H54 (cell line): ENCODE measurements at places on chromosomes 4 and X.

DNA sequence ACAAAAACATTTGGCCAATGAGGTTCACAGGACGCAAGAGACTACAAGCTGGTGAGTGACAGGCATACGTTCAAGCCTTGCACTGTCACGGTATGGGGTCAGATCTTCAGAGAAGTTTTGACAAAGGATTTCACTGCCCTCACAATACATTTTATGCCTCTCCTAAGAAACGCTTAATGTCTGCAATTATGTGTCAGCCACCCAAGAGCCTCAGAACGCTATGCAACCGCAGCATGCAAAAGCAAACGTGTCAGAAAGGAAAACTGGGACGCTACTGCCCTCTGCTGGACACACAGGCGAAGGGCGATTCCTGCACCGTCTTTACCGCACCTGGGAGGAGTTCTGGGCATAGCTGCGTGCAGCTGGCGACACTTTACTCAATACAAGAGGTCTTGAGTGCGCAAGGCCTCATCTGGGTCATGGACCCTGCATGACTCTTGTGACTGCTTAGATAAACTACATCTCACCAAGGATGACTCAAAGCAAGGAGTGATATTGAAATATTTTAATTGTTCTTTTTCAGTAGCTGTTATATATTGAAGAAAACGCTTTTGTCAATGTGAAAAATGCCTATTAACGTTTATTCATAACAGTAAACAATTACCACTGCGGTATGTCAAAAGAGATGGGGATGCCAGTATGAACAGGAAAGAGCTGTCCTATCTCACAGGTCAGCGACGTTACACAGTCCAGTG, 147.6 kb upstream of the FRG1 start:
- DNase-seq = peak; percentile 33

GRCh38 chr4:6265546-6265945, 4.1 kb upstream of the WFS1 start:
- no peak for DNase-seq

DNA sequence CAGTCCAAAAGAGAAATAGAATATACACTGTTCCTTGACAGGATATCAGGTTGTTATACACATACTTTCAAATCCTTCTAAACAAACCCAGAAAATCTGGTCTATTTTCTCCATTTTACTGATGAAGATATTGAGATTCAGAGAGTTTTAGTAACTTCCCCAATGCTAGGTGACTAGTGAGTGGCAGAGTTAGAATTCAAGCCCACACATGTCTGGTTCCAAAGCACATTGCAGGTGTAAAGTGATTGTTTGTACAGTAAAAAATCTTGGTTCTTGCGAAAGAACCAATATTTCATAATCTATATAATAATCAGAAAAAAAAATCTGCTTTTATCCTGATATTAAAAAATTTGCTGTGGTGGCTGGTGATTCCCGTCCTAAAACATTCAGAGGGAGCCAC, 39.5 kb upstream of the EMCN start:
- DNase-seq = no peak

- no peak for DNase-seq
Observed at GRCh38 chr4:71729856-71730255, 54.0 kb downstream of the GC start.

GRCh38 chrX:1391707-1392375, at the start of gene SLC25A6:
Gene SLC25A6 (minus strand): TSS chrX:1392113. CDS start chrX:1392009, 104 bp downstream.
- peak; percentile 80 for DNase-seq

DNA sequence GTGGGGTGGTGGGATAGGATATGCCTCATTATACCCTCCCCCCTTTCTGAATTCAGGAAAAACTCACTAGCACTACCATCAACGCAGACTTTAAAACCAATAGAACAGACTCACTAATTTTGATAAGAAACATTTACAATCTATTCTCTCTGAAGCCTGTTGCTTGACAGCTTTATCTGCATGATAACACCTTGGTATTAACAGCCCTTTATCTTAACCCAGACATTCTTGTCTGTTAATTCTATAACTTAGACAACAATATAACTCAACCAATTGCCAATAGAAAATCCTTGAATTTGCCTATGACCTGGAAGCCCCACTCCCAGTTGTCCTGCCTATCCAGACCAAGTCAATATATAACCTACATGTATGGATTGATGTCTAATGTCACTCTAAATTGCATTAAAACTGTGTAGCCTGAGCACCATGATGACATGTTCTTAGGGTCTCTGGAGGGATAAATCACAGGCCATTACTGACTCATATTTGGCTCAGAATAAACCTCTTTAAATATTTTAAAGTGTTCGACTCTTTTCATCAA, 1.5 kb upstream of the UGT2A3 start:
- no peak for DNase-seq

DNA sequence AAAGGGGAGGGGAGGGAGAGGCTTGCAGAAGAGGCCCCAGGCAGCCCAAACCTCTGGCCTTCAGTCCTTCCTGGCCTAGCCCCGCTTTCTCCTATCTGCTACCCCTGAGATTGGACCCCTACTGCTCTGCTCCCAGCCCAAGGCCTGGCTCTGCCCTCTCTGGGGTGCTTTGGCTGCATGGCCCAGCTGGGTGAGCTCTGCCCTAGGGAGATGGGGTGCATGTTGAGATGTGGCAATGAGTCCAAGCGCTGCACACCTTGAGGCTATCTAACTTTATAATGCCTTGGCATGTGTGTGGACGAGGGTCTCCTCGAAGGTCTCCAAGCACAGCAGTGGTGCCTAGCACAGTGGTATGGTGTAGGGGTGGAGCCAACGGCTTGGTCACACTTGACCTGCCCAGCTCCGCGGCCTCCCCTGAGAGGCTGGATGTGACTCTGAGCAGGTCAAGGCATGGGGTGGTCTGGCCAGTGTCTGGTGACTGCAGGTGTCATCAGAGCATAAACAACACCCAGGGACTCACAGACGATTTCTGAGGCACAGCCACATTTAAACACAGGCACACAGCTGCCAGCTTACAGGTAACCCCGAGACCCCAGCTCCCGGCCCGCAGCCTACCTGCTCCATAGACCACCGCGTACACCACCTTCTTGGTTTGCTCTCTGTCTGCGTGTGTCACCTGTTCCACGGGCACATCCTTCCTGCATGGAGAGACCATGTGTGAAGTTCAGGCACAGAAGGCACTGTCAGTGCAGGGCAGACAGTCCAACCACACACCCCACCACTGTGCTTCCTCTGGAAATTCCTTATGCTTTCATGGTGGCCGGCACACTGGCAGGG, 36.3 kb downstream of the NAT8L start:
- no peak for DNase-seq

DNA sequence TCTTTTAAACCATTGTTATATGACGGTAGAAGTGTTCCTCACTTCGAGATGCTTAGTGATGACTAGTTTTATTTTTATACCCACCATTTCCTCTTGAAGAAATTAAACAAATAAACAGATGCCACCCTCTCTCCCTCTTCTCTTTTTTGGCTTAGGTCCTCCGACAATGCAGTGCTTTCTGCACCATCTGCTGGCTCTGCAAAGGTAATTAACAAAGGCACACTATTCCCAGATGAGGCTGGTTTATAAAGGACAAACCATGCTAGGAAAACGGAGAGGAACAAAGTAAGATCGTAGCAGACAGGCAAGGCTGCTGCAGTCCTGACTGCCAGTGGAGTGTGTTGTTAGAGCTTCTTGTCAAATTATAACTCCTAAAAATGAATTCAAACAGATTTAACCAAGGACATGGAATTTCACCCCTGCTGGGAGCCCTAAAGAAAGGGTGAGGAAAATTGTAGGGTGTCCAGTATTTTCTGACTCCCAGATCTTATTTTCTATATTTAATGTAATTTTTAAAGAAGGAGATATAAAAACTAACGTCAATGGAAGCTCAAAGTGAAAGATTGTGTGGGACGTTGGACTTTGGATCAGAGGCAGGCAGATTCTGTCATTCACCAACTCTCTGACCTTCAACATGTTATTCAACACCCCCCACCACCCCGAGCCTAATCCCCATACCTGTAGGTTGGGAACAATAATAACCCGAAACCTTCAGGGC, 142.1 kb downstream of the CPEB2 start:
- no peak for DNase-seq

- DNase-seq = no peak
Observed at GRCh38 chr4:158080354-158080753, 92.5 kb downstream of the GASK1B start.

- no peak for DNase-seq
Observed at GRCh38 chrX:97416461-97416860, 532.8 kb downstream of the RPA4 start.

DNA sequence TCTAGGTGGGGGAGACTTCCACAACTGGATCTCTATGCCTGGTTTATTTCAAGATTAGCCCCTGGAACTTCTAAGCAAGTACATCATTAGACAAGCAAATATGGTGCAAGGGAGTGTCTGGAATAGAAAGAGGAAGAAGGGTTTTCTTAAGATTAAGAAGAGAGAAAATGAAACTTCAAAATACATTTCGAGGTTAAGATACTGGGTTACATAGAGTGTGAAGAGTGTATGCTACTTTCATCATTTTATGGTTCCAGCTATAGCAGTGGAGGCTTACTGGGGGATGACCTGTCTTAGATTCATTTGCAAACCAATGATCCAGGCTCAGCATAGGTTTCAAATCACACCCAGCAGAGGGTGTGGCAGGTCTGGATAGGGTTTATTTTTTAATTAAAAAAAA, 144.4 kb upstream of the GATB start:
- no peak for DNase-seq

- no peak for DNase-seq
Observed at GRCh38 chrX:8306291-8306925, 135.3 kb upstream of the VCX2 start.

DNA sequence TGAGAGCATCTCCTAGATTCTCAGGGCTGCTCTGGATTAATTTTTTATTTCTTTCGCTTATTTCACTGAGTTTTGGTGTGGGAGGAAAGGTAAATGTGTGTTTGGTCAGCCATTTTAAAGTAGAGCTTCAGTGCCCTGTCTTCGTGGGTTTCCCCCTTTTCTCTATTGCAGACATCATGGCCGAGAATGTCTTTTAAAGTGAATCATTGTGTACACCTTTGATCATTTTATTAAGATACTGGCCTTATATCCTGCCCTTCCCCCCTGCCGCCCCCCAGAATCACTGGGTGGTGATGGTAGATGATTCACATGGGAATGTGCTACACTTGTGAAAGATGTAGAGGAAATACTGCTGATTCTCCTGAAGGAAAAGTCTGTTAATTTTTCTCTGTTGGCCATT, 23.8 kb downstream of the CDKL5 start:
- no peak for DNase-seq

- DNase-seq = no peak
Observed at GRCh38 chrX:120023259-120023658, 54.2 kb downstream of the RHOXF2B start.

DNA sequence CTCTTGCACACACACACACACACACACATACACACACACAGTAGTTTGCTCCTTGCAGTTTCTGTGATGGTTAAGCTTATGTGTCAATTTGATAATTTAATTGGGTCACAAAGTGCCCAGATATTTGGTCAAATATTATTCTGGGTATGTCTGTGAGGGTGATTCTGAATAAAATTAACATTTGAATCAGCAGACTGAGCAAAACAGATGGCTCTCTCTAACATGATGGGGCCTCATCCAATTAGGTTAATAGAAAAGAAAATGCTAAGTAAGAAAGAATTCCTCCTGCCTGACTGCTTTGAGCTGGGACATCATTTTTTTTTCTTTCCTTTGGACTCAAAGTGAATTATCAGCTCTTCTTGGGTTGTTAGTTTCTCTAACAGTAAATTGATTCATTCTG, 191.2 kb upstream of the INTU start:
- DNase-seq = no peak

- no peak for DNase-seq
Observed at GRCh38 chr4:186405957-186406356, 140.0 kb downstream of the F11 start.

- no peak for DNase-seq
Observed at GRCh38 chr4:186249785-186250754, 15.9 kb upstream of the F11 start.

DNA sequence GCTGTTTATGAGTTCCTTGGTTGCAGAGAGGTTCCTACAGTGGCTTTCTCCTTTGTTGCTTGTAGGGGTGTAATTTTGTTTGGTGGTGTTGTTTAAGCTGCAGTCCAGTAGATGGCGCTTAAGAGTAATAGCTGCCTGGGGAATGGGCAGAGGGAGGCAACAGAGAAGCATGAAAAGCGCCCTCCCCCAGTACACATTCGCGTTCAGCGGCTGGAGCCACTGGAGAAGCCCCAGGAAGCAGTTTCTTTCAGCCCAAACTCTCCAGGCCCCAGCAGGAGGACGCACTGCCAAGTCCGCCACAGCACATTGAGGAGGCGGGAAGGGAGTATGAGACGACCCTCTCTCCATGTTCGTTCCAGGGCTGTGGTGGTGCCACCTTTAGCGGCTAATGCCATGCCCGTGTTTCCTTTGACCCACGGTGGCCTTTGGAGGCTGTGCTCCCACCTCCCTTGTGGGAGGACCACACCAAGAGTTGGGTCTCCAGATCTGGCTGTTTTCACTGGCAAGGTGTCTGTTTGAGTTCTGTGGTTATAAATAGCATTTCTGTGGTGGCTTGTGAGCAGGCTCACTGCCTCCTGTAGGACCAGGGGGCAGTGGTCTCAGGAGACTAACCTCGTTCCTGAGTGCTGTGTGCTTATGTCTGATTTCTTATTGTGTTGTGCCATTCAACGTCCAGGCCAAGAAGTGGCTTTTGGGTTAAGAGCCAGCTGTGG, 252.3 kb downstream of the ARHGAP10 start:
- DNase-seq = no peak

- no peak for DNase-seq
Observed at GRCh38 chrX:10759141-10759799, 138.9 kb upstream of the MID1 start.

- no peak for DNase-seq
Observed at GRCh38 chr4:158282252-158282651, 72.0 kb downstream of the TMEM144 start.

DNA sequence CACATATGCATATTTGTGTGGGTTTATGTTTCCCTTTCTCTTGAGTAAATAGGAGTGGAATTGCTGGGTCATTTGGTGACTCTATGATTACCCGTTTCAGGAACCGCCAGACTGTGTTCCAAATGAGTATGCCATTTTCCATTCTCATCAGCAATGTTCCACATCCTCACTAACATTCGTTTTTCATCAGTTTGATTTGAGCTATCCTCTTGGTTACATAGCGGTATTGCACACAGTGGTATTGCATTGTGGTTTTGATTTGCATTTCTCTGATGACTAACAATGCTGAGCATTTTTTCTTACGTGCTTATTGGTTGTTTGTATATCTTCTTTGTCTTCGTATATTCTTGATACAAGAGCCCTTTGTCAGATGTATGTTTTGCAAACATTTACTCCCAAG, 218.0 kb upstream of the AMOT start:
- DNase-seq = no peak

DNA sequence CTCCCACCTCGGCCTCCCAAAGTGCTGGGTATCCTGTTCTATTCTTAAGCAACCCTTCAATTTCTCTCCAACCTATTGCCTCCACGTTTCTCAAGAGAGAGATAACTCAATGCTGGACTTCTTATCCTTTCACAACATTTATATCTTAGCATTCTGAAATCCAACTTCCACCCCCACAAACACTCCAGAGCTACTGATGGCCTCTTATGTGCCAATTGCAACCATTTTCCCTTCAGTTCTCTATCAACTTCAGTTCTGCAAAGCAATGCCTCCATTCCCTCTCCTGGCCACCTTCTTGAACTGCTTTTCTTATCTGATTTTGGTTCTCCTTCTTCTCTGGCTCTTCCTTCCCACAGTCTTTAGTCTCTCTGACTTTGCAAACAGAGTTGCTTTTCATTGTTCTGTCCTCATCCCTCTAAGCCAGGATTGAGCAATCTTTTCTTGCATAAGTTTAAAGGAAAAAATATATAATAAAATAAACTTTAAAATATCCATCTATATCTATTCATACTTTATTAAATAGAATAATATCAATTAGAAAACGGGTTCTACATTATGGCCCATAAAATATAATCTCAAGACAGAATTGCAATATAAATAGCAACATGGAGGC, 3.6 kb upstream of the STBD1 start:
- no peak for DNase-seq
